Transverse colon (tissue), 4 donors: ENCODE measurements at places on chromosomes 5 and 9. TPM values are rescaled to one million over a fixed set of nuclear protein-coding genes. Genes with fewer than 3 reads are reported as not detected.

- no peaks in the 10 kb centered on the region for H3K27me3 ChIP-seq
- H3K4me1 ChIP-seq: no peaks in the 10 kb centered on the region
- H3K4me3 ChIP-seq: no peak overlapping the region
- H3K36me3 ChIP-seq: no peaks in the 10 kb centered on the region
Measured at GRCh38 chr5:96322865-96323264, 110.2 kb downstream of the PCSK1 start.

The ORM1 gene
- total RNA-seq: not detected

DNA sequence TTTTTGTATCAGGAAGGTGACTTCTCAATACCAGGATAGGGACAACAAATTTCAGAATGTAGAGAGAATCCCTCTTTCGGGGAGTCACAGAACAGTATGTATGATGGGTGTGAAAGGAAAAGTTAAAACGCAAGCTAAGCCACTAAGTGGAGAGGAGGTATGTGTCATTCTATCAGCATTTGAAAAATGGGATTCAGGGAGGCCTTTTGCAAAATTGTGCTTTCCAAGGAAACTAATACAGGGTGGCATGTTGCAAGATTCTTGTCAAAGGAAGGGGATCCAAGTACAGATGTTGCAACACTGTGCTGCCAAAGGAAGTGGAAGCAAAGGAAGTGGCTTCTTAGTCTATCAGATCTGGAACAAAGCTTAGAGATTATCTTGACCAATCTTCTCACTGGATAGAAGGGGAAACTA lies 12.6 kb upstream of the TNIP1 start:
- H3K4me3 ChIP-seq: no peak overlapping the region
- peak overlapping the region; percentile 87 for H3K27ac ChIP-seq
- DNase-seq: no peak
- H3K36me3 ChIP-seq: no peaks in the 10 kb centered on the region

The DMRT3 gene
- total RNA-seq: not detected

The AQP7 gene
- 22.1 TPM for total RNA-seq

The IL7R gene
- total RNA-seq: 54.8 TPM

The SLC34A1 gene
- total RNA-seq: 0.55 TPM

GRCh38 chr9:70535546-70536323 lies 121.3 kb upstream of the KLF9 start:
- H3K27me3 ChIP-seq: no peaks in the 10 kb centered on the region
- no peak for DNase-seq
- H3K27ac ChIP-seq: no peak overlapping the region
- no peak overlapping the region for H3K4me3 ChIP-seq
- no peaks in the 10 kb centered on the region for H3K4me1 ChIP-seq

The IFNA2 gene
- not detected for total RNA-seq

DNA sequence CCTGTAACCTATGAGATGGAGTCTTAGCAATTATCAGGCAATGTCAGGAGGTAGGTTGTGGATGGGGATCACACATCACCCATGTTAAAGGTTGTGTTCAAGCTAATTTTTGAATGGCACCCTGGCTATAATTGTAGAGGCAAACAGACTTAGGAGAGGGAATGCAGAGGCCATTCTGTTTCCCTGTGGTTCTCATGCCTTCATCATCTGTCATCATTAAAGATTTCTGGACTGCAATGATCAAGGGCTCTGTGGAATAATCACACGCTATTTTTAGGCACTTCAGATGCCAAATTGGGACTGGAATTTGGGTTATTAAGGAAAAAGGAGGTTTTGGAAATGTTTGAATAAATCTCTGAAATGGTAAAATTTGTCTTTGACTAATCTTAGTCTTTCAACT lies 1065.4 kb downstream of the TAF11L14 start:
- no peak overlapping the region for H3K27ac ChIP-seq
- no peaks in the 10 kb centered on the region for H3K27me3 ChIP-seq
- no peaks in the 10 kb centered on the region for H3K4me1 ChIP-seq
- no peak overlapping the region for H3K4me3 ChIP-seq
- no peak for DNase-seq

DNA sequence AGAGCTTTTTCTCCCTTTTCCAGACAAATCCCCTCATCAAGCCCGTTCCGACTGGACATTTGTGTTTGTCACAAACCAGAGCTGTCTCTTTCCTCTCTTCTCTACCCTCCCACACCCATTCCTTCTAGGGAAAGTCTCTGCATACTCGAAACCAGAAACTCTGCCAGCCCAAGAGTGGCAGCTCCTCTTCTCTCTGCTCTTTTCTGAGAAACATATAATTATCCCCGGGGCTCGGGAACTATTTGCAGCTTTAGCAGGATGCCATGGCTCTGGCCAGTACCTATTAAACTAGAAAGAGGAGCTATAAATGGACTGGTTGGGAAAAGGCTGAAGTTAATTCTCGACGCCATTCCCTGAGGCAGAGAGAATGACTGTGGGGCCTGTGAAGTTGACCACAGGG lies 82.6 kb downstream of the SH3PXD2B start:
- no peaks in the 10 kb centered on the region for H3K36me3 ChIP-seq
- no peaks in the 10 kb centered on the region for H3K27me3 ChIP-seq
- no peak for DNase-seq
- H3K27ac ChIP-seq: no peak overlapping the region
- no peak overlapping the region for H3K4me3 ChIP-seq

DNA sequence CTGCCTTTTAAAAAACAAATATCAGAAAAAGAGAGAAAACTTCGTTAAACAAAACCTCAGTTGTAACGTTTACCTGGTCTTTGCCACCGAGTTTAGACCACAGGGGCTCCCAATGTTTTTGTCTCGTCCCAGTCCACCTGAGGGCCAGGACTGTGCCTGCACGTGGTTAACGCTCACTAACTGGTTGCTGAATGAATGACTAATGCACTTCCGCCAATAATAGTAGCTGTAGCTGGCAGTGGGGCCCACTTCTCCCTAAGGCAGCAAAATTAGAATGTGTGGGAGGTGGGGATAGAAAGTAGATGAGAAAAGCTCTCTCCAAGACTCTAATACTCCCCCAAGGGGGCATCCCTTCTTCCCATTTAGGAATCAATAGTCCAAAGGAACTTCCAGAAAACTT lies 29.1 kb upstream of the MED27 start:
- no peaks in the 10 kb centered on the region for H3K36me3 ChIP-seq
- no peak for DNase-seq
- H3K27ac ChIP-seq: no peak overlapping the region

The IRX1 gene
- not detected for total RNA-seq

DNA sequence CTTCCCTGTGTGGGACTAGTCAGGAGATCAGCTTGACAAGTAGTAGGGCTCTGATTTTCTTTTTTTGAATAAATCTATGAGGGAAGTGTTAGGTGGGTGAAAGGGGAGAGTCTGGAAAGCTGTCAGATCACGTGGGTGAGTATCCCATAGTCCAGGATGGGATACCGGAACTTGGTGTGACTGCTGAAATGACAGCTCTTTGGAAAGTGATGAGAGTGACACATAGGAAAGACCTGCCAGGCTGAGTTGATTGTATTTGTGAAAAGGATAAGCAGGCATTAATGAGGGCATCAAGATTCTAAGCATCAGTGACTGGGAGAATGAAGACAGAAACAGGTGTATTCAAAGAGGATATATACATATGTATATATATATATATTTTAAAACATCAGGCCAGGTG lies 35.6 kb downstream of the ACTBL2 start:
- no peak for DNase-seq
- no peak overlapping the region for H3K4me3 ChIP-seq
- H3K36me3 ChIP-seq: no peaks in the 10 kb centered on the region
- no peak overlapping the region for H3K27ac ChIP-seq

GRCh38 chr5:111928511-111928910 lies 171.5 kb upstream of the NREP start:
- no peaks in the 10 kb centered on the region for H3K4me1 ChIP-seq
- no peak for DNase-seq
- H3K4me3 ChIP-seq: no peak overlapping the region
- no peaks in the 10 kb centered on the region for H3K36me3 ChIP-seq

The LEAP2 gene
- total RNA-seq: 5.3 TPM
